ENCODE measurements at places on chromosomes 2 and 18.
A peak's percentile ranks its signal among the peaks of the same experiment; 100 is the strongest.

DNA sequence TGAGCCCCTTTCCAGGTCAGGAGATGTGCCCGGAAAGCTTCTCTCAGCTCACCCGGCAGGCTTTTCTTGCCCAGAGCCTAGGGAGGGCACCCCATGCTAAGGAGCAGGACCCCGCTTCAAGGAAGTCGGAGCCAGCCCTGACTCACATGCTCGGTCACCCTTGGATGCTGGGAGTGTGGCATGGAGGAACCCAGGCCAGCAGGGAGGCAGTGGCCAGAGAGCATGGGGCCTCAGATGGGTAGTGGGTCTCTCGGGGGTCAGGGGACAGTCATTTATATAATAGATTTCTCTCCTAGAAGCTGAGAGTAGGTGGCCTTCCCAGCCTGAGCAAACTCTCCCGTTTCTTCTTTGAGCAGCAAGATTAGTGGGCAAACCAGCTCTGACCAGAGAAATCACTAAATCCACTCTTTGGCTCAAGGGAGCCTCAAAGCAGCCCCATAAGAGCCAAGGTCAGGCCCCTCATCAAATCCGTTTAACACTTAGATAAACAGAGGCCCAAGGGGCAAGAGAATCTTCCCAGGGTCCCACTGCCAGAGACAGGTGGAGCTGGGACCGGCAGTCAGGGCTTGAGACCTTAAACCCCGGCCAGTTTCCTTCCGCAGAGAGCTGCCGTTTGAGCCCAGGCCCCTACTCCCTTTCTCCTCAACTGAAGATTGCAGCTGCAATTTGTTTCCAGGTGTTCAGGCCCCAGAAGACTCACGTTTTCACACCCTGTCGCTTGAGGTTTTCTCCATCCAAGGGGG is 113.1 kb downstream of the CYP26B1 start:
- DNase-seq = no peak

DNA sequence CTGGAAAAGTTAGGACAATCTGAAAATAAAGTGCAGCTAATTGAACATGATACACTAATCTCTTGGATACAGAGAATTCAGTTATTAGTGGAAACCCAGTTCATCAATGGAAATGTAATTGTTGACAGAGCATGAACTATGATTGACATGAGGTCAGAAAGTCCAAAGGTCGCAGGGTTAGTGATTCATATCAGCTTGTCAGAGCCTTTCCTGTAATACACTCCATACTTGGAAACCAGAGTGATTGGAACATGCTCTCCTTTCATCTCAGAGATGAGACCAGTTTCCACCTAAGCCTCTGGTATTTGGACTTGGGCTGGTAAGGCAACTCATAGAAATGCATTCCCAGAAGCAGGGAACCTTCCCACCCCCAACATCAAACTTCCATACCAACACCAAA is 8.5 kb upstream of the NCKAP5 start:
- DNase-seq = no peak

- no peak for DNase-seq
Measured at GRCh38 chr2:120111193-120111592, 98.3 kb downstream of the EPB41L5 start.

- no peak for DNase-seq
Measured at GRCh38 chr2:160156100-160156499, 44.0 kb downstream of the ITGB6 start.

DNA sequence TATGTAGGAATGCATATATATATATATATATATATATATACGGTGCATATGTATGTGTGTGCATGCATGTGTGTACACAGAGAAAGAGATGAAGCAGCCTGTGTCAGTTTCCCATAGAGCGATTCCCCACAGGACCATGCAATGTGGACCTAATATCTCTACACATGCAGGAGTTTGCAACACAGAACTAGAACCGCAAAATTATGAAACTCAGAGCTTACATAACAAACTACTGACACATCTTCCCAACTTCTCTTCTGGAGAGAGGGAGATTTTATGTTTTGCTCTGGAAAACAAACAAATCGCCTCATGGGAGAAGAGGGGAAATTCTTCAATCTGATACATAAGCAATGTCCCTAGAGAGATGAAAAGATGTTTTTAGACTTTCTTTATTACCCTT is 377.2 kb downstream of the LRATD1 start:
- DNase-seq = peak; percentile 18

DNA sequence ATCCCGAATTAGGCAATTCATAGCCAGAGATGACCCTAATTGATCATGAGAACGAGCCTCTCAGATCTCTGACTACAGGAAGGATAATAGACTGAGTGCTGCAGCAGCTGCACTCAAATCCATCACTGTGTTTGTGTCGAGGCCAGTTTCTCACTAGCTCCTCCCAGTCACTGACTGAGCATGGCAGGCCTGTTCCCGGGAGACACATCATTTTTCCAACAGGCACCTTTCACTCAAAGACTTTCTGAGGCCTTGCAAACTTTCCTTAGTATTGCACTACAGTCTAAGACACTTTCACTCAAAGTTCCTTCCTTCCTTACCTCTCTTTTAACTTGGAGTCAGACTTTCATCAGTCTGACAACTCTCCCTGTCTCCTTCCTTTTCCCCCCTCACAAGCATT is 13.7 kb downstream of the SOS1 start:
- peak; percentile 12 for DNase-seq

DNA sequence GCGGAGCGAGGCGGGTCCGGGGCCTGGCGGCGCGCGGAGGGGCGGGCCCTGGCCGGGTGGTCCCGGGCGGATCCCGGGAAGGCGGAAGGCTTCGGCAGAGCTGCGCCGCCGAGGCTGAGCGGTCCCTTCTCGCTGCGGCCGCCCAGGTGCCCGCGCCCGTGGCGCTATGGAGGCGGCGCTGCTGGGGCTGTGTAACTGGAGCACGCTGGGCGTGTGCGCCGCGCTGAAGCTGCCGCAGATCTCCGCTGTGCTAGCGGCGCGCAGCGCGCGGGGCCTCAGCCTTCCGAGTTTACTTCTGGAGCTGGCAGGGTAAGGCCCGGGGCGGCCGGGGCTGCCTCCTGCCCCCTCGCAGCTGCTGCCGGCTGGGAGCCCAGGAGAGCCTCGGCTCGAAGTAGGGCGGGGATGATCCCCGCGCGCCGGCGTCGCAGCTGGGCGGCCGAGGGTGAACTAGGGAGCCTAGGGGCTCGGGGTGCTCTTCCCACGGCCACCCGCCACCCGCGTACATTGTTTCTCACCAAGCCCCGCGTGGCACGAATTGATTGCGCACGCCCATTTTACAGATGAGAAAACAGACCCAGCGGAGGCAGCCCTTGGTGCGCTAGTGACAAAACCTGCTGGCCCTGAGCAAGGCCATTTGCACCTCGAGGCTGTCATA is at the start of gene SLC66A3:
SLC66A3 (plus strand) TSS at position 87 of the 655 bp plus-strand sequence; CDS start at position 167, 80 bp downstream.
- no peak for DNase-seq

DNA sequence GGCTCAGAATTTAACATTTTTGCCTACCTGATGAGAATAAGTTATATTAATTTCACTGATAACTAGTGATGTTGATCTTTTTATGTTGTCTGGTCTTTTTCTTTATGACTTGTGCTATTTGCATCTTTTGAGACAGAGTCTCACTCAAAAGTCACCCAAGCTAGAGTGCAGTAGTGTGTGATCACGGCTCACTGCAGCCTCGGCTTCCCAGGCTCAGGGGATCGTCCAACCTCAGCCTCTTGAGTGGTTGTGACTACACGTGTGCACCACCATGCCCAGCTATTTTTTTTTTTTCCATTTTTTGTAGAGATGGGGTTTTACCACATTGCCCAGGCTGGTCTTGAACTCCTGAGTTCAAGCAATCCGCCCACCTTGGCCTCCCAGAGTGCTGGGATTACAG is 7.5 kb downstream of the SMCHD1 start:
- no peak for DNase-seq

GRCh38 chr2:41659758-41660157 is 388.1 kb upstream of the PKDCC start:
- no peak for DNase-seq

DNA sequence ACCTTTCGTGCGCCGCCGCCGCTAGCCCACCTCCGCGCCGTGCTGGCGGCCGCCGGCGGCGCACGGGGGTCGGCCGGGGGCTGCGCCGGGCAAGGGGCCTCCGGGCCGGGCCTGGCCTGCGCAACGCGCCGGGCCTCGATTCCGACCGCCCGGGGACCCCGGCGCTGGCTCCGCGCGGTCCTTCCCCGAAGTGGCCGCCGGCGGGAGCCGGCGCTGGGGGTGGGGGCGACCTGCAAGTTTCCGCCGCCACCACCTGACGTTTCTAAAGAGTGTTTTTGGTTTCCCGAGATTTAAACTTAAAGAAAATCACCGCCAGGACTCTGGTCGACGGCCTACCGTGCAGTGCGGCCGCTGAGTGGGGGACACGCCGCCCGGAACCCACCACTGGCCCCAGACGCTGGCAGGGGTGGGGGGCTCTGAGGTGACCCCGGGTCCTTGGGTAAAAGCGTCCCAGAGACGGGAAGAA is 3.8 kb upstream of the GATA6 start:
- DNase-seq = no peak

GRCh38 chr2:69291004-69291650 is 95.9 kb downstream of the GFPT1 start:
- peak; percentile 68 for DNase-seq

GRCh38 chr18:63439334-63439733 is 17.1 kb upstream of the VPS4B start:
- DNase-seq = peak; percentile 56

DNA sequence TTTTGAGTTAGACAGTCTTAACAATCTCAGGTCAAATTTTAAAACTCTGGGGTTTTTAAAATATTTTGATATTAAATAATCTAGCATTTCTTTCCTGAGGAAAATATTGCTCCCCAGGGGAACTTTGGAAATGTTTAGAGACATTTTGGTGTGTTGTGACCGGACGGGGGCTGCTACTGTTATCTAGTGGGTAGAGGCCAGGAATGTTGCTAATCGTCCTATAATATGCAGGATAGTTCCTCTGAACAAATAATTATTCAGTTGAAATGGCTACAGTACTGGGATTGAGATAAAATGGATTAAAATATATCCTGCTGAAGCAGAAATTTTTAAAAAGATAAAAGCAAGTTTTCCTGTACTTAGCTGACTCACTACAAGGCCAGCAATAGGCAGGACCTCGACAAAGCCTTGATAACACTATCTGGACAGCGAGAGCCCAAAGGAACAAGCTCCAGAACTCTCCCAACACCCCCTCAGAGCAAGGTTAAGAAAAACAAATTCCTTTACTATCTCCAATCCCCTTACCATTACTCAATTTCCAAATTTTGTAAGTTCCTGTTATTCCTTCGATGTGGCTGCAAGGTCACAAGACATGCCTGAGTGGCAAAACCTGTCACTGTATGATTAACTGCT is 1407.4 kb downstream of the SUCLG1 start:
- DNase-seq = no peak

- no peak for DNase-seq
Measured at GRCh38 chr2:33336036-33336625, 140.3 kb upstream of the RASGRP3 start.

DNA sequence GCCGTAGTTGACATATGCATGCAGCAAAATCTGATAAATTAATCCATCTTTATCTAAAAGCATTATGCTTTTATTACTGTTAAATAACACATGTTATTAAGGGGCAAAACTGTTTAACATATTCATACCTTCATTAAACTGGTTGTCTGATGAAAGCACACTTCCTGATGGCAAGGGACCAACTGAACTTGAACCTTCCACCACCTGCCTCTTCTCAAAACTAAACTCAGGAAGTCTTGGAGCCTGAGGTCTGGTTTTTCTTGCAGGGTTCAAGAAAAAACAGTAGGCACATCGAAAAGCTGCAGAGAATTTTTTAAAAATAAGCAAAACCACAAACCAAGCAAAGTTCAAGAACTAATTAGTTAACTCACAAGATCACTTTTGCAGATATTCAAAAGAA is 64.9 kb downstream of the LNPK start:
- no peak for DNase-seq

GRCh38 chr2:118800736-118801135 is 46.7 kb downstream of the EN1 start:
- DNase-seq = peak; percentile 59

GRCh38 chr2:172586245-172586891 is 30.5 kb downstream of the PDK1 start:
- DNase-seq = no peak

DNA sequence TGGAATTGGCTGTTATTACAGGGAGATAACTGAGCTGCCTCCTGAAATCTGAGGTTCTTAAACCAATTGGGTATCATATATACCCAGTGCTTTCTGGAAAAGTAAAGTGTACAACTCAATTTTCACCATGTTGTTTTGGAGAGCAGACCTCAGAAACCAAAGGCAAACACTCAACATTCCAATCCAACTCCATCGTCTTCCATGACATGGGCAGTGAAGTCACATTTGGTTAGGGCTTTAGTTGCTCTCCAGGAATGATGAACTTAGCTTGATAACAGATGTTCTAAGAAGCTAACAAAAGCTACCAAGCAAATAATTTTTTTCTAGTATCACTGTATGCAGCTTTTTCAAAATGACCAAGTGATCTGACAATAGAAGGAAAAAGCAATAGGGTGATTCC is 107.0 kb upstream of the SLC35G4 start:
- peak; percentile 73 for DNase-seq

DNA sequence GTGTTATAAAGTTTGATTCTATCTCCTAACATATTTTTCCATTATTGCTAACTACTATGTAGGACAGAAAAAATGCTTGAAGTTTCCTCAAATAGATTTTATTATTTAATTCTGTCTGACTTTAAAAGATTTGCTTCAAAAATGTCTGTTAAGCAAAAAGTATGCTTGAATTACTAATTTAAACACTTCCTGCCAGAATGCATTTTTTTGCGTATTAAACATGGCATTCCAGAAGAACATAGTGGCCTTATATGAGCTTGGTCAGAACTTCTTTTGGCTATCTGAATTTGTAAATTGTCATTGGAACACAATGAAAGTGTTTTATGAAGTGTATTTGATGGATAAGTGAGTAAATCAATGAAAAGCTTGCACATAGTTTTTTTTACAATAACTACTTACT is 37.8 kb downstream of the MBD5 start:
- DNase-seq = peak; percentile 47

GRCh38 chr18:8562919-8563318 is 46.3 kb upstream of the RAB12 start:
- DNase-seq = no peak

DNA sequence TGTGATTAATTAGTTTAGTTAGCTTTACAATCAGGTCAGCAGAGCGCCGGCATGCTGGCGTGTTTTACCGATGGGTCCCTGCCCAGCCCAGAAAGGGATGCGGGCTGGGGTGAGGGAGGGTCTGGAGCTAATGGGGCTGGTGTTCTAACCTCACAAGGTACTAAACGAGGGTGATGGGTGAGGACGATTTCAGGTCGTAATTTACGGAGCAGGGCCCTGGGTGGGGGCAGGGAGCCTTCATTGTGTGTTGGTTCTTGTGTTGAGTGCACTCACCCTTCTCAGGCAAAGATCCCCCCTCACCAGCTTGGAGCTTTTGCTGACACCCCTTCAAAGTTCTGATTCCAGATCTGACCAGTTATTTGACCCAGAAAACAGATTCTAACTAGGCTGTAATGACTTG is 39.5 kb downstream of the PTGR3 start:
- DNase-seq = no peak

DNA sequence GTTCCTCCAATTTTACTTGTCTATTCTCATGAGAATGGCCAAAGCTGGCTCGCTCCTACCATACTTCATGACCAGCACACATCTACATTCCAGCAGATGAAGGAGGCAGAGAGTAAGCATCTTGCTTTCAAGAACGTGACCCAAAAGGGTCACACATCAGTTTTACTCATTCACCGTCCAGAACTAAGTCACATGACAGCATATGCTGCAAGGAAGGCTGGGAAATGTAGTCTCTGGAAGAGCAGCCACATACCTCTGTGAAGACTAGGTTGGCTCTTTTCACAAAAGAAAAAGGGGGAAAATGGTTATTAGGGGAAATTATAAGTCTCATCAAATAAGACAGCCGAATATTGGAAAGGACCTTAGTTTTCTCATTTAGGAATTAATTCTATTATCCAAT is 835.3 kb downstream of the EPHA4 start:
- no peak for DNase-seq

Data from fibroblast of skin of scalp (primary cell).